Foreskin melanocyte (primary cell): ENCODE measurements at places on chromosomes 3 and 15.
A peak's percentile ranks its signal among the peaks of the same experiment; 100 is the strongest.

GRCh38 chr15:97747342-97747741 lies 213.2 kb upstream of the ARRDC4 start:
- no peak for DNase-seq

- DNase-seq = no peak
These were observed 106.4 kb downstream of the TUSC7 start for GRCh38 chr3:116815831-116816588.

DNA sequence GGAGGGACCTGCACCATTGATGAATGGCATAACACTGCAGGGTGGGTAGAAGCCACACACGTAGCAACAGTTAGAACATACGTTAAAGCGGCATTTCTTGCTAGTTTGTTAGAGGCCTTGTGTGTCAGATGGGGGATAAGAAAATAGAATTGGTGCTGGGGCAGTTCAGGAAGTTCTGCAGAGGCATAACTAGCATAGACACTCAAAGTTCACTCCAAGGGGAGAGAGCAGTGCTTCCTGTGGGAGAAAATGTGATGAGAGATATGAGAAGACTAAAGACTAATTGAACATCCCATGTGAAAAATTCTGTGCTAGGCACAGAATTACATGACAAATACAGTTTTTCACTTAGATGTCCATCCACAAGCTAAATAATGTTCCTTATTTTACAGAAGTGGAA lies 327.1 kb downstream of the ZNF621 start:
- DNase-seq = no peak

GRCh38 chr3:128217702-128218547 lies 64.6 kb downstream of the EEFSEC start:
- DNase-seq = no peak

- DNase-seq = no peak
These were observed 58.0 kb downstream of the MCF2L2 start for GRCh38 chr3:183370391-183370790.

DNA sequence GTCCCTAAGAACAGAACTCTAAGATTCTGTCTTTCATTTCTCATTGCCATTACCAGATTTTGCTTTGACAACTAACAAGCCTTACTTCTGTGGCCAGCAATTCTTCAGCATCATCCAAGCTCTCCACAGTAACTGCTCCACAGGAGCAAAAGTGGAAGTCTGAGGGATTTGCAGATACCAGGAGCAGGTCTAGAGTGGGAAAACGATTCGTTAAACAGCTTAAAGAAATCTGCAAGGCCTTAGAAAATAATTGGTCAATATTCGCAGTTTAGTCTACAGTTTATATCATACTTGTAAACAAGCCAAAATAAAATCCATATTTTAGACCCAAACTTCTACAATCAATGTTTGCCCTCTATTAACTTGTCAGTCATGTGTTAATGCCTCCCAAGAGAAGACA lies 24.1 kb downstream of the MYH15 start:
- no peak for DNase-seq

DNA sequence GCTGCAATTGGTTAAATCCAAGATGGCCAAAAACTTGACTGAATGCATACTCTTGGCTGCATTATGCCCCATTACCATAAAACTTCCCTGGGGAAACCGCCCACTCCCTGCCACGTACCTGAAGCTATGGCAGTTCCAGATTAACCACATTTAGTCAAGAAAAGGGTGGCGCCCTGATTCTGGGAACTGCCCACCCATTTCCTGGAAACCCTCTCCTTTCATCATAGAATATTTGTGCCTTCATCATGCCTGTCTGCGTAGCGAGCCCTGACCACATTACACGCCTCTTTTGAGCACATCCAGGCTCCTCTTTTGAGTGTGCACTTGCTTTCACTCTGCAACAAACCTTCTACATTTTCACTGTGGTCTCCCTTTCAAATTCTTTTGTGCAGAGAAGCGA lies 5.2 kb downstream of the LINS1 start:
- no peak for DNase-seq

- DNase-seq = no peak
These were observed 226.1 kb downstream of the ADAMTS17 start for GRCh38 chr15:100115711-100116090.

GRCh38 chr3:9903238-9903624 lies 583 bp downstream of the IL17RE start:
- DNase-seq = peak; percentile 54

DNA sequence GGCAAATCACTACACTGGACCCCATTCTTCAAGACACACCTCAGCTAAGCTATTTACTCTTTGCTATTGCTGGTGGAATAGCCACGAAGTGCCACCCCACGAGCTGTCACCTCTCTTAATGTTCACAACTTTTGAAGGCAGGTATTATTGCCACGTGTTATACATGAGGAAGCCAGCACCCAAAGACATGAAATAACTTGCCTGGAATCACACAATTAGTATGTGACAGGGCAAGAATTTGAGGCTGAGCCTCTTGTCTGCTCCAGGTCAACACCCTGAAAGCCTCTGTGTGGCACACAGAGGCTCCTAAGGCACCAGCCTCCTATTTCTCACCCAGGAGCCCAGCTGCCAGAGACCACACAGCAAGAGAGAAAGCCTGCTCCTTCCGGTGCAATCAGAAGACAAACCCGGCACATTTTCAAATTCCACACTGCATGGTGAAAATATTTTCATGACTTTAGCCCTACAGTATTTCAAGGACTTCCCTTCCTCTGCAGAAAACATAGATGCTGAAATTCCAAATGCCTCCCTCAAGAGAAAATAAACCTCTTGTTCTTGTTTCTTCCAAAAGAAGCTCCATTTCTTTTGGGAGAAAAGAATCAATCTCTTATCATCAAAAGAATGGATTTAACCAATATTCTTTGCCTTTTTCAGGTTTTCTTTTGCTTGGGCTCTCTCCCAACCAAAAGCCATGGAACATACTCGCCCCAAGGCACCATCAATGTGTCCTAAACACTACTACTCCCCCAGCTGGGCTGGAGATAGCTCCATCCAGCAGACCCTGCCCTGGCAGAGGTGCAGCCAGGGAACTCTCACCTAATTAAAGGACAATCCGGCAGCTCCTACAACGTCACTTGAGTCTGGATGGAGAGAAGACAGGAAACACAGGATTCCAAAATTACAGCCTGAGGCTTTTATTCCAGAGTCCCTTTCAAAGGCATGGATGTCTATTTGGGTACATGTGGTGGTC lies 84.7 kb upstream of the THBS1 start:
- DNase-seq = no peak

- DNase-seq = peak; percentile 23
These were observed 365.6 kb downstream of the TIGIT start for GRCh38 chr3:114659109-114660061.

- DNase-seq = no peak
These were observed 24.3 kb downstream of the CDAN1 start for GRCh38 chr15:42712584-42712983.

DNA sequence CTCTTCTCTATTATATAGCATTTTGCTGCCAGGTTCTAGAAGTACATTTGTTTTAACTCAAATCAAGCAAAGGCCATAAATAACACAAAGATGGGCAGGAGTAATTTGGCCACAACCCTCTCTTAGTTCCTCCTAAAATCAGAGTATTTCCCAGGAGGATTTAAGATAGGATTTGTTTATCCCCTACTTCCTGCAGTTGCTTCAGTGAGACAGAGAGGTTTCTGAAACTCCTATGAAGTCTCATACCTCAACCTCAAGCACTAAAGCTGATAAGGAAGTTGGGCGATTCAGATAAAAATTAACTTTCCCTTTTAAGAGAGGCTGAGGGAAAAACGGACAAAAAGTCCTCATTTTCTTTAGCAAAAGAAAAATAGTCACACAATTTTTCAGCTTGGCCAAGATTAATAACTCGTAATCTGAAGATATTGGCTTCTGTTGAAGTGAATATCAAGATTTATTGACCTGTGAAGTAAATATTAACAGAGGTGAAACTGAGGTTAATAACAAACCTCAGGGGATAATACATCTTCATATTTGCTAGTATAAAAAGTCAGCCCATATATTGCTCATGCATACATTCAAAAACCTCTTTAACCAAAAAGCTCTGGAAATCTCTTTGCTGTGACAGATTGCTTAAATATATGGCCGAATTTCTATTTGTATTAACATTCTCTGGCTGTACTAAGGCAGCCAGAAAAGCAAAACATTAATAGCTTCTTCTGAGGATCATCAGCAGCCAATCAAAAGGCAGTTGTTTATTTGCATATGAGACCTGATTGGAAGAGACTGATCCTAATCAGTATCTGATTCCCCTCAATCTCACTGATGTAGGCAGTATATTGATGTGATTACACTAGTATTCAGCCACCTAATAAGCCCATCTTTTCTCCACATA lies 90.6 kb upstream of the GADL1 start:
- DNase-seq = no peak

- no peak for DNase-seq
These were observed 16.8 kb upstream of the CHD2 start for GRCh38 chr15:92883163-92883875.

- no peak for DNase-seq
These were observed 10.0 kb downstream of the ARMC8 start for GRCh38 chr3:138197058-138197457.

DNA sequence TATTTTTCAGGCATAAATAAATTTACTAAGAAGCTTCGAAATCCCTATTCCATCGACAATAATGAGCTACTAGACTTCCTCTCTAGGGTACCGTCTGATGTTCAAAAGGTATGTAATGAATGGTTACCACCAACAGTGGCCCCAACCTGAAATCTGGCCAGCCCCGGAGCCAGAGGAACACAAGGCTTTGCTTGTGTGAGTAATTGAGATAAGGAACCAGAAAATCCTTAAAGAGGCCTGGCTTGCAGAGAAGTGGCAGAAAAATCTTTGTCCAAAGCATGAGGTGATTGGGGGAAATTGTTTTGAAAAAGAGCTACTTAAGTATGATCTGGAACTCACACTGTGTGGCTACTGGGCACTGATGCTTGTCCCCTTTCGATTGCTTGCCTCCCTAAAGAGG lies 245.3 kb downstream of the MCTP2 start:
- no peak for DNase-seq

GRCh38 chr3:151644986-151645385 lies 88.7 kb upstream of the AADACL2 start:
- DNase-seq = peak; percentile 60

- no peak for DNase-seq
These were observed 55.0 kb downstream of the TMEM212 start for GRCh38 chr3:171898192-171898591.

- DNase-seq = peak; percentile 27
These were observed 692 bp upstream of the C15orf39 start for GRCh38 chr15:75200765-75201615.

DNA sequence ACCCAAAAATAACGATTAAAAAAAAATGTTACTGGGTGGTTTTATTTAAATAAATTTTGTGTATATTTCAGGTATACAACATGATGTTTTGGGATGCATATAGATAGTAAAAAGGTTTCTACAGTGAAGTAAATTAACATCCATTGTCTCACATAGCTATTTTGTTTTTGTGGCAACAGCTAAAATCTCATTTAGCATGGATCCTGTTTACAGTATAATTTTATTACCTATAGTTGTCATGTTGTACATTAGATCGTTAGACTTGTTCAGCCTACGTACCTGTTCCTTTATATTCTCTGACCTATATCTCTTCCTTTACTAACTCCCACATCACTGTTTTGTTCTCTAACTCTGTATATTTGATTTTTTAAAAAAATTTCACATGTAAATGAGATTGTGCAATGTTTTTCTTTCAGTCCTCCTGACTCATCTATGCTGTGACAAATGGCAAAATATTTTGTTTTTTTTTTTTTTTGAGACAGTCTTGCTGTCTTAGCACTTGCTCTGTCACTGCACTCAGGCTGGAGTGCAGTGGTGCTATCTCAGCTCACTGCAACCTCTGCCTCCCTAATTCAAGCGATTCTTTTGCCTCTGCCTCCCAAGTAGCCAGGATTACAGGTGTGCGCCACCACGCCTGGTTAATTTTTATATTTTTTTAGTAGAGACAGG lies 45.6 kb downstream of the OIP5 start:
- DNase-seq = no peak

DNA sequence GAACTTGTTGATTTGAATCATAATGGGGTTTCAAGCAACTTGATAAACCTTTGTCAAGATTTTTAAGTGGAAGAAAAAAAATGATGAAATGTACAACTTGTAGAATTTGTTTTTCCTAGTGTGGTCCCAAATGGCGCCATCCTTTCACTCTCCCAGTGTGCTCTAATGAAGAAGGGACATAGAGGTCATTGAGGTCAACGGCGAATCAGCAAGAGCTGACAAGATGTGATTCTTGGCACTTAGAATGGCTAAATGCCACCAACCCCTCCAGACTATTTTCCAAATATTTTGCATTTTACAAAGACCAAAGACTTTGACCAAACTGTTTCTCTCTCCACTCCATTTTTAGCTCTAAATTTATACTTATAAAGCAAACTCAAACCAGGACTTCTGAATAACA lies 320.2 kb upstream of the MME start:
- DNase-seq = no peak

DNA sequence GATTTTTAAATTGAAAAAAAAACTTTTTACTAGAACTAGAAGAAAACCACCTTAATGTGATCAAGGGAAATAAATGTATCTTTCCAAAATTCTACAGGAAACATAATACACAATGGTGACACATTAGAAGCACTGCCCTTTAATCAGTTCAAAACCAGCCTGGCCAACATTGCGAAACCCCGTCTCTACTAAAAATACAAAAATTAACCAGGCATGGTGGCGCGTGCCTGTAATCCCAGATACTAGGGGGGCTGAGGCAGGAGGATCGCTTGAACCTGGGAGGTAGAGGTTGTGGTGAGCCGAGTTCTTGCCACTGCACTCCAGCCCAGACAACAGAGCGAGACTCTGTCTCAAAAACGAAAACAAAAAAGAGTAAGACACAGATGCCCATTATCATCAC lies 134.5 kb downstream of the TBC1D5 start:
- DNase-seq = no peak

GRCh38 chr3:158470944-158471638 lies 99.9 kb upstream of the MLF1 start:
- no peak for DNase-seq

- DNase-seq = no peak
These were observed 389.4 kb upstream of the TPM1 start for GRCh38 chr15:62653122-62653521.

- no peak for DNase-seq
These were observed 121.3 kb downstream of the THRB start for GRCh38 chr3:24373198-24373959.

- DNase-seq = no peak
These were observed 108.0 kb downstream of the BBX start for GRCh38 chr3:107630779-107631178.

DNA sequence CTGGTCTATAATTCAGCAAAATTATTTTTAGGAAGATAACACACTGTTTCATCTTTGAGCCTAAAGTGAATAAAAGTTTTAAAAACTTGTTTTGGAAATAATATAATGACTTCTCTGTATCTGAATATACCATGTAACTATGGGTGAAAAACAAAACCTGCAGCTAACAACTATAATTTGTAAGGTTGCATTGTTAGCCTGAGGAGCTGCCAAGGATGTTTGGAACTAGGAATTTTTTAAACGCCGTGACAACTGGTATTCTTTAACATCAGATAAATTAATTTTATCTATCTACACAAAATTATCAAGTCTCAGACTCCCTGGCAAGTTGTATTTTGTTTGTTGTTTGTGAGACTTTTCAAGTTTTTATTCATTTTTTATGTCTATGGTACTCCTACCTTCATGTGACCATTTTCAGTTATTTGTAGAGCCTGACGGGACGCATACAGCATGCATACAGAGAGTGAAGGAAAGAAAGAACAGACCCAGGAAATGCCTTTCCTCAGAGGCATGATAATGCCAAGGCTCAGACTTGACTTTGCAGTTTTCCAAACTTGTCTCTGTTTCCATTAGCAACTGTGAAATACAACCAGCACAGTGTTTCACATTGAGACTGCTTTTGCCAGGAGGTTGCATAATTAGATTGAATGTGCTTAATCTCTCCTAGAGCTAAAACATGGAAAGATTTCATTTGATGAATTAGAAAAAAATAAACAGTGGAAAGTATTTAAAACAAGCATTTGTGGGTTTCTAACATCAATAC lies 60.8 kb upstream of the ARHGEF26 start:
- DNase-seq = peak; percentile 90
